Motor neuron (in vitro differentiated cells): ENCODE measurements at places on chromosomes 6 and 20.

- no peak for ATAC-seq
Measured at GRCh38 chr6:12661432-12662089, 55.0 kb upstream of the PHACTR1 start.

DNA sequence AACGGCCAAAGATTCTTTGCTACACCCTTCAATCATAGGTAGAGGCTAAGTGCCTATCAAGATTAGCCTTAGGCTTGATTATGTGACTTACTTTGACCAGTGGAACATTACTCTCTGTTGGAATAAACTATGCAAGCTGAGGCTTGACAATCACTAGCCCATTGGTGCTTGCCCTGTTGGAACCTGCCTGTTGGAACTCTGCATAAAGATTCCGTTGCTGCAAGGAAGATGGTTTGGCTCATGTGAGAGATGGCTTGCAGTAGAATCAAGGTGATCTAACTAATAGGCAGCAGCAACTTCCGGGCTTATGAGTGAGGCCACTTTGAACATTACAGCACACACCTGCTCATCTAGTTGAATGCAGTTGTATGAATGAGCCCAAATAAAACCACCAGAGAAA, 227.7 kb upstream of the TSHZ2 start:
- no peak for ATAC-seq

- no peak for ATAC-seq
Measured at GRCh38 chr6:52457096-52457495, 37.0 kb downstream of the EFHC1 start.

DNA sequence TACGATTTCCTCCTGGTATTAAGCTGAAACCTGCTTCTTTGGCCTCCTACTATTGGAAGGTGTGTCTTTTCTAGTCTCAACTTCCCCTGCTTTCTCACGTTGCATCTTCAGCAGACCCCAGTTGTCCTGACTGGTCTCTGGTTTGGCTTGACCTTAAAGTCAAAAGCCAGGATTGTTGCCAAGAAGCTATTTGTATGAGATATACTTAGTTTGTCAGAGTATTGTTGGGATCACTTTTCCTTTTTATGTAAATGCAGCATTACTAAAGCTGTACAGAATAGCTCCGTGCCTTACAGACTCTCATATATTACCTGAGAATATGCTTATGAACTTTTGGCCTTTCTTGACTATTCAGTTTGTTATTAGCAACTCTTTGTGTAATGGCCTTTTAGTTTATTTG, 61.1 kb downstream of the TSPYL4 start:
- ATAC-seq, result no peak

DNA sequence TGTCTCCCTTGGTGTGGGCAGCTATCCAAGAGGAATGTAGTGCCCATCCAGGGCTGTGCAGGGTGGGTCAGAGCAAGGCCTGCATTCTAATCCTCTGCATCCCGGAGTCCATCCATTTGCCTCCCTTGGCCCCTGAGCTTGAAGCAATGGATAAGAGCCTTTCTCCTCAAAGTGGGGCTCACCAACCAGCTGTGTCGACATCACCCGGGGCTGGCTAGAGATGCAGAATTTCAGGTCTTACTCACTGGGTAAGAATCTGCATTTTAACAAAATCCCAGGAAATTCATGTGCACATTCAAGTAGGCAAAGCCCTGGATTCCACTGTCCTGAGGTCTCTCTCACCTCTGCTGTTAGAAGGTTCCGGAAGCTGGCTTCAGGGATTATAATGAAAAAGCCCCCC, 95.3 kb downstream of the MDGA1 start:
- no peak for ATAC-seq

- ATAC-seq, result peak; percentile 84
Measured at GRCh38 chr20:47196091-47197081, 160.1 kb downstream of the ZMYND8 start.

DNA sequence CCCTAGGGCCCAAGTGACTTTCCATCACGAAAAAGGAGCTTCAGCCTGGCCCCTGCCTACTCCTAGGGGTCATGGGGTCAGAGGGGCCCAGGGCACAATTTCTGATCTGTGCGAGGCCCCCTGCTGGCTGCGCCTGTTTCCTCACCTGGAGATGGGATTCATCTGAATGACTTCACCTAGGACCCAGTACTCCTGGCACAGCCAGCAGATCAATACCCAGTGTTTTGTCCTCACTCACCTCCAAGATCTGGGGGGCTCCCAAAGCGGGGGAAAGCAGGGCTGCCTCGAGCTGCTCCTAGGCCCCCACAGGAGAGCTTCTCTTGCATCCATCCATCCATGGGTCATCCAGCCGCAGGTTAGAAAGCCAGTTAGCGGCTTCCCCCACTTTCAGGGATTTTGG, 33.8 kb downstream of the CD40 start:
- no peak for ATAC-seq

GRCh38 chr6:37820718-37821079, 1.2 kb downstream of the ZFAND3 start:
- no peak for ATAC-seq

DNA sequence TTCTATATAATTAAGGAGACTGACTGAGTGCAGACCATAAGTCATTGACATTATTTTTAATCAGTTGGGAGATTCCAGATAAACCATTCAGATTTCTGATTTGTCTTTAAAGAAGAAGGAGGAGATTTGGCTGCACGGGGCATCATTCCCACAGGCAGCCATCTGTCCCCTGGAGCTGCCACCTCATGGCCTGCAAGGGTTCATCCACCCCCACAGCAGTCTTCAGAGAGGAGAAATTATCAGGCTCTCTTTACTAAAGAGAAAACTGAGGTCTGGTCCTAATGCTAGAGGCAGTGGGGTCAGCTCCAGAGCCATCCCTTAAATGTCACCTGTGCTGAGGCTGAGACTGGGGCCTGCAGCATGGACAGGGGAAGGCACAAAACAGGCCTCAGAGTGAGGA, 501.3 kb upstream of the SULF2 start:
- no peak for ATAC-seq

GRCh38 chr6:138157986-138158638, 3.6 kb upstream of the ARFGEF3 start:
- ATAC-seq, result no peak

DNA sequence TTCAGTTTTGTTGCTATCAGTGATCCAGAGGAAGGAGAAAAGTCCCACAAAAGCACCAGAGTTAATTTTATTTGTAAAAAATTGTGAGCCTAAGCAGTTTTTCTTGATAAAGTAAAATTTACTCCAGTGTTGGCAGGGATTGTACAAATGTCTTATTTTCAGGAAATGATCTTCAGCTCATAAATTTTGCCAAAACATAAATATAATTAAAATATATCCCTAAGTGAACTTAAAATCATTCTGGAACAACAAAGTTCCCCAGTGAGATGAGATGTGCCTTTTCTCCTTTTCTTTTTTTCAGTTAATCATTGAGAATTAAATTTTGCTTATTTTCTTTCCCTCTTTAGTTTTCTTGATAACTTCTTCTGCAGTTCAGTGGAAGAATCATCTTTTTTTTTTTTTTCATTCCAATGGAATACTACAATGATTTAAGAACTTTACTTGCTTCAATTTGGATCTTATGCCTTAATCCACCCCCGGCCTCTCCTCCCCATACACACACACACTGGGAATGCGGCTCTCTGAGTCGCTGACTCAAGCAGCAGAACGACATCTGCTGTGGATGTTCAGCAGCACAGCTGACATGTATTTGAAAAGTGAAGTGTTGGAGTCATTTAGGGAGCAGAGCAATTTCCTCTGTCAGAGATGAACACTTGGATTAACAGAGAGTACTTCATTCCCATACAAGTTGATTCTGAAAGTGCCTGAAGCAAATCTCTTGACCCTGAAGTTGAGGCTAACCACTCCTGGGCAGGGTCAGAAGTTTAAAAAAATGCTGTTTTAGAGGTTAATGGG, 27.7 kb upstream of the LAMA4 start:
- ATAC-seq, result peak; percentile 90

DNA sequence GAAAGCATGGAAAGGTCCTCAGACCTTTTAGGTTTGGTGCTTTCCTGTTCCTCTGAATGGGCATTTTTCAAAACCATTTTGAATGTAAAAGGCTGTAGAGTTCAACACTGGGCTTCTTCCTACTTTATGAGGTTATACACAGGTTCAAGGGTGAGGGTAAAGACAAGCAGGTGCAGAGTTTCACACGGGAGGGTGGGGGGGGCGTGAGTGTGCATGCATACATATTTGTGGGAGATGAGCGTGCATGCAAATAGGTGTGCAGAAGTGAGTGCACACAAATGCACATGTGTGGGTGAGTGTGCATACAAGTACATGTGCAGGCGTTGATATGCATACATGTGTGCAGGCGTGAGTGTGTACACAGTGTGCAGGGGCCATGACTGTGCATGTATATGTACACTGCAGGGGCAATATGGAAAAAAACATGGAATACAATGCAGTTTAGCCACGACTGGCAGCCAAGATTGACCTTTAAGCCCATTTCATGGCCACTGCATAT, 183.1 kb downstream of the GMPR start:
- no peak for ATAC-seq

DNA sequence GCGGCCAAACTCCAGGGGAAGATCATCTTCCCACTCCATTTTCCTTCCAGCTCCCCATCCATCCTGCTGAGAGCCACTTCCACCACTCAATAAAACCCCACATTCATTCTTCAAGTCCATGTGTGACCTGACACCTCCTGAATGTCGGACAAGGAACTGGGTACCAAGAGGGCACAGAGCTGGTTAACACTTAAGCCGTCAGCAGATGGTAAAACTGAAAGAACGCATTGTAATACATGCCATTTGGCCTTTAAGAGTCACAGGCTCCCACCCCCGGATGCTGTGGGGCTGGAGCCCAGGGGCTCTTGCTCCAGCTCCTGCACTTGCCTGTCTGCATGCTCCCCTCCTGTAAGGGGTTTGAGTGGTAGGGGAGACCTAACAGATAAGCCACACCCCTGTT, 753.9 kb downstream of the COL12A1 start:
- ATAC-seq, result no peak

DNA sequence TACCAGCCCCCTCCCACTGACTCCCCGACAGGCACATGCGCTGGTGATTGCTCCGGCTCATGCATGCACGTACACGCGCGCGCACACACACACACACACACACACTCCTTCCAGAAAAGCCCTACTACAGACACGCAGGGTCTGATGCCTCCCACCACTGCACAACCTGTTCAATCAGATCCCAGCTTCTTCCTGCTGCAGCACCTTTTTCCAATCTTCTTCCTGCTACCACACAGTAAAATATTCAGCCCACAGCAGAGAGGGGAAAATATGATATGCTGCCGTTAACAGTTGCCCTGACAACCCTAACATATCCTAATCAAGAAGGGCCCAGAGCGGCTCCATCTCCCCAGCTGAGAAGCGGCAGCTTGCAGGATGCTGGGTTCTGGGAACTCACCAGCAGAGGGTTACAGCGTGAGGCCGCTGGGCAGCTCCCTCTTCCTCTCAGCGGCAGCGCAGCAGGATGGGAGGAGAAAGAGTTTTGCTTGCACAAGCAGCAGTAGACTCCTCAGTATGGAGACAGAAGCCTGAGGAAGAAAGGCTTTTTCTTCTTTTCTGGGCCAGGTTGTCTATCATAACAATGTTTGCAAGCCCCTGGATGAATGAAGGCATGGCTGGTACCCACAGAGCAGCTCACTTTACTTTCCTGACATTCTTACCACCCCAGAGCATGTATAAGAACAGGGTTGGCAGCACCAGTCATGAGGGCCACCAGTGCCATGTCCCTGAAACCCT, 23.9 kb downstream of the MAP7 start:
- ATAC-seq, result peak; percentile 92

GRCh38 chr6:80454197-80454596, 347.7 kb downstream of the BCKDHB start:
- no peak for ATAC-seq

DNA sequence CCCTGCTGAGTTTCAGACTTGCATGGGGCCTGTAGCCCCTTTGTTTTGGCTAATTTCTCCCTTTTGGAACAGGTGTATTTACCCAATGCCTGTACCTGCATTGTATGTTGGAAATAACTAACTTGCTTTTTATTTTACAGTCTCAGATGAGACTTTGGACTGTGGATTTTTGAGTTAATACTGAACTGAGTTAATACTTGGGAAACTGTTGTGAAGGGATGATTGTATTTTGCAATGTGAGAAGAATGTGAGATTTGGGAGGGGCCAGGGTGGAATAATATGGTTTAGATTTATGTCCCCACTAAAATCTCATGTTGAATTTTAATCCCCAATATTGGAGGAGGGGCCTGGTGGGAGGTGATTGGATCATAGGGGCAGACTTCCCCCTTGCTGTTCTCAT, 99.1 kb upstream of the IRAK1BP1 start:
- no peak for ATAC-seq

- no peak for ATAC-seq
Measured at GRCh38 chr6:110738899-110739365, 76.3 kb downstream of the CDK19 start.

GRCh38 chr6:104173668-104174067, 686.1 kb downstream of the HACE1 start:
- no peak for ATAC-seq

GRCh38 chr6:132188556-132189264, 212.6 kb downstream of the MOXD1 start:
- ATAC-seq, result no peak

GRCh38 chr20:10637563-10637962, 36.2 kb downstream of the JAG1 start:
- no peak for ATAC-seq

GRCh38 chr20:15928946-15929345, 644.3 kb downstream of the KIF16B start:
- ATAC-seq, result no peak

GRCh38 chr6:139857143-139857542, 482.7 kb upstream of the CITED2 start:
- ATAC-seq, result no peak

DNA sequence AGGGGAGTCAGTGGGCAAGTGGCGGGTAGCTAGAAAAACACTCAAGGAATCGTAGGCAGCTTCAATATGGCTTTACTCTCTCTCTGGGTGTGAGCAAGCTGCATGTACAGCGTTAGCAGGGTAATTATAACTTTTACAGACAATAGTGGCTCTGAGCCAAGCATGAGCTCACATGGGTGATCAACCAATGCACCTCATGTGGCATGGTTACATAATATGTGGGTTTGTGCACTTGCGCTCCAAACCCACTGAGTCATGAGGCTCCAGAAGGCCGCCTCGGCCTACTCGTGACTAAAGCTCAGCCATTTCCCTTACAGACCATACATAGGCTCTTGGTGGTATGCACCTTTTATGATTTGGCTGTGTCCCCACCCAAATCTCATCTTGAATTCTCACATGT, 78.4 kb upstream of the FBXL4 start:
- no peak for ATAC-seq

DNA sequence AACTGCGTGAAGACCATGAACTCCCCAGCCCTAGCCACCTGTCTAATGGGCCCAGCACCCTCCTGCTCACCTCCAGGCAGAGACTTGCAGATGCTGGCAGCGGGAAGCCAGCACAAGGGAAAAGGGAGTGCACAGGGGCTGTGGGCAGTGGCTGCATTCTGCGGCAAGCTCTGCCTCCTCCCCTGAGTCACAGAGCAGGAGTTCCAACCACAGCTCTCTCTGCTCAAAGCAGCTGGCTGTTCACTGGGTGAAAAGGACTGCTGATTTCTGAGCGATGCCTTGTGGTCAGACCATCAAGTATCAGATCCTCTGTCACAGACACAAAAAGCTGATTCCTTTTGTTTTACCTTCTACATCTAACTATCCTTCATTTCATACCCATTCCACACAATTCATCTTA, 10.5 kb downstream of the NKX2-2 start:
- no peak for ATAC-seq
